ENCODE measurements at places on chromosomes 6 and 20.

DNA sequence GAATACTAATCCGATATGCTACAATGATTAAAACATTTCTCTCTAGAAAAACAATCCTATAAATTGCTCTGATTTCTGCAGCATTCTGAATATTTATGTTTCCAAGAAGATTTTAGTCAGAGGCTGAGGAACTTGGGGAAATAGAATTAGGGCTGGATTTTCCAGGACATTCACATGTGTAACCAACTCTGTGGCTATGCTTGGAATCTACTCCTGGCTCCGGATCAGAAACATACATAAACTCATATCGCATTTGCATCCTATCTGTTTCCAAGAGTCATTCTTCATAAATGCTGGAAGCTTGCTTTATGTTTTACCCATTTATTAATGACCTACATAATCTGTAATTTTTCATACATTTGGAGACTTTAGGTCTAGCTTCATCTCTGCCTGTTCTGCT is 459.9 kb upstream of the MARCKS start:
- no peak for DNase-seq

- DNase-seq: no peak
Observed at GRCh38 chr20:36330091-36330490, 24.0 kb downstream of the DLGAP4 start.

DNA sequence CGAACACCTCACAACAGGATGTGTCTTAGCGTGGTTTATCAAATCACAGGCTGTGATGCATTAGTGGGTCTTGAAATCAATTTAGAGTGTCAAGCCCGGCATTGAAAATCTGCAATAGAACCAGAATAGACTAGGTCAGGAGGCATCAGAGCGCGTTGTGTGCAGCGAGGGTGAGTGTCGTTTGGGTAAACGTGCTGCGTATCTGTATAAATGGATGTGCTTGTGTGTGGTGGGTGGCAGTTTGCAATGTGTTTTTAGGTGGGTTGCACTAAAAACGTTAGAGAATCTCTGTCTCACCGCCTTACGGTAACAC is 121.0 kb upstream of the SULF2 start:
- no peak for DNase-seq

GRCh38 chr6:3718407-3718806 is 33.1 kb downstream of the PXDC1 start:
- no peak for DNase-seq

DNA sequence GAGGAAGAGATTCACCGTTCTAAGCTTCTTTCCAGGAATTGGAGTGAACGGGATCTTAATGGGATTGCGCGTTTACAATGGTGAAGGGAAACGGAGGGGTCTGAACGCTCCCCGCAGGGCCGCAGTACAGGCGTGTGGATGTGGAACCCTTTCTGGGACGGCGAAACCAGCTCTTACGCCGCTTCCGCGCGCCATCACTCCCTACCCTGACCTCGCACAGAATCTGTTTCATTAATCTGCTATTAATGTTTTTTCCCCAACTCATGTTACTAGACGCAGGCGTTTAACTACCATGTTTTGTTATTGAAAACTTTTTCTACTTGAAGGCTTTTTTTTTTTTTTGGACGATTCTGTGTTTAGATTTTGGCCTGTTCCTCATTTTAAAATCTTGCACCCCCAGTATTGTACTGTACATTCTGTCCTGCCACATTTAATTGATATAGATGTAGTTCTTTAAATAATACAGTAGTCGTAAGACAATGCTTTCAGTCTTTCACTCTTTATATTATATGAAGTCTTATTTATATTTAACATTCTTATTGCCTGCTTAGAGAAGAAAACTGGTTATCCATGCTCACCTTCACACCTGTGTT is 696 bp upstream of the SUPT3H start:
- DNase-seq: no peak

DNA sequence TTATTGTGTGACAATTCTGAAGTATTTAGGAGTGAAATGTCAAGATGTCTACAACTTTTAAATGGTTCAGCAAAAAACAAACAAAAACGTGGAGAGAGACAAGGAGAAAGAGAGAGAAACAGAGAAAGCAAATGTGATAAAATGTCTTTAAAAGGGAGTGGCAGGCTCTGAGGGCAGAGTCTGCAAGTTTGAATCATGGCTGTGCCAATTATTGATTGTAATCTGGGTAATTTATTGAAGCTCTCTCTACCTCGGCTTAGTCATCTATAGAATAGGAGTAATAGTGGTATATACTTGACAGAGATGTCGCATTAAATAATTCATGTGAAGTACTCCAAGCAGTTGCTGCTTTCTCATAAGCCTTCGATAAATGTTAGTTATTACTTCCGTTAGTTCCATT is 61.3 kb upstream of the ARID1B start:
- DNase-seq: no peak

DNA sequence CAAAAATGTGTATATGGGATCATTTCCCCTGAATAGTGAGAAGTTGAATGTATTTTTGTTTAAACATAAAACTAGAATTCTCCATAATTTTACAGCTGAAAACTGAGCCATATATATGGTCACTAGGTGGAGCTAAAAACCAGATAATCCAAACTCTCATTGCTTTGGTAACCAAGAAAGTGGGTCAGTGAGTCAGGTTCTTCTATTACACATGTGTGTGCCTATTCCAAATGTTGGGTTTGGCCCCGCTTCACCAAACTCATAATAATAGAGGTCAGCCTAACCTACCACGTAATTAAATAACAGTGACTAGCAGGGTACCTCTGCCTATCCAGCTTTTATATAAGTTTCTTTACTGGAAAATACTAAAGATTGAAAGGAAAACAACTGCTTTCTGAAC is 19.3 kb upstream of the RNGTT start:
- DNase-seq: peak; percentile 80

DNA sequence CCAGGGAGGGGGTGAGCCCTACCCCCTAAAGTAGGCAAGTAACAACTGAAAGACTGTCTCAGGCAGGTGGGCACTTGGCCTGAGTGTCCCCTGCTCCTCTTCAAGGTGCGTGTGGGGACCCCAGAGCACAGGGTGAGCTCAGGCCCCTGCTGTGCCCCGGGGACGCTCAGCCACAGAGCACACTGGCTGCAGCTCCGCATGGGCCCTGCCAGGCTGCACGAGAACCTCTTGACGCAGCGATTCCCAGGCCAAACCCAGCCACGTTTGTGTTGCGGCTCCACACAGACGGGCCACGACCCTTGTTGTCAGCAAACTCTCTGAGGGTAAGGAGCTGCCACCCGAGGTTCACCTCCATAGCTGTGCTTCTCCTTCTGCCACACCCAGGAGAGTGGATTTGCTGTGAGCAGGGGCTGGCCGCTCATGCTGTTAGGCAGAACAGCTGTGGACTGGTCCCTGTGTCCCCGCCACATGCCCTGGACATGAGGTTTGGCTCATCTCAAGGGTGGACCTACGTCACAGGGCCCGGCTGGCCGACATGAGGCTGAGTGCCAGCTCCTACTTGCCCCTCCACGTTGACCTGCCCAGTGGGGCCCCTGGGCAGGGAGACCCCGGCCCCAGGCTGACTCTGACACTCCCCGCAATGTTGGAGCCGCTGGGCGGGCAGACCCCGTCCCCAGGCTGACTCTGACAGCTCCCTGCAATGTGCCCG is 29.7 kb upstream of the GATA5 start:
- DNase-seq: no peak

- peak; percentile 71 for DNase-seq
Observed at GRCh38 chr6:128327890-128328289, 192.5 kb downstream of the PTPRK start.

GRCh38 chr6:117496383-117496990 is 14.0 kb downstream of the DCBLD1 start:
- DNase-seq: no peak

GRCh38 chr6:150409576-150410066 is 40.8 kb downstream of the IYD start:
- peak; percentile 91 for DNase-seq

GRCh38 chr6:152978058-152978457 is 4.8 kb downstream of the FBXO5 start:
- DNase-seq: no peak

GRCh38 chr20:22408521-22409402 is 175.6 kb downstream of the FOXA2 start:
- no peak for DNase-seq

- no peak for DNase-seq
Observed at GRCh38 chr6:21500314-21501020, 93.1 kb upstream of the SOX4 start.

DNA sequence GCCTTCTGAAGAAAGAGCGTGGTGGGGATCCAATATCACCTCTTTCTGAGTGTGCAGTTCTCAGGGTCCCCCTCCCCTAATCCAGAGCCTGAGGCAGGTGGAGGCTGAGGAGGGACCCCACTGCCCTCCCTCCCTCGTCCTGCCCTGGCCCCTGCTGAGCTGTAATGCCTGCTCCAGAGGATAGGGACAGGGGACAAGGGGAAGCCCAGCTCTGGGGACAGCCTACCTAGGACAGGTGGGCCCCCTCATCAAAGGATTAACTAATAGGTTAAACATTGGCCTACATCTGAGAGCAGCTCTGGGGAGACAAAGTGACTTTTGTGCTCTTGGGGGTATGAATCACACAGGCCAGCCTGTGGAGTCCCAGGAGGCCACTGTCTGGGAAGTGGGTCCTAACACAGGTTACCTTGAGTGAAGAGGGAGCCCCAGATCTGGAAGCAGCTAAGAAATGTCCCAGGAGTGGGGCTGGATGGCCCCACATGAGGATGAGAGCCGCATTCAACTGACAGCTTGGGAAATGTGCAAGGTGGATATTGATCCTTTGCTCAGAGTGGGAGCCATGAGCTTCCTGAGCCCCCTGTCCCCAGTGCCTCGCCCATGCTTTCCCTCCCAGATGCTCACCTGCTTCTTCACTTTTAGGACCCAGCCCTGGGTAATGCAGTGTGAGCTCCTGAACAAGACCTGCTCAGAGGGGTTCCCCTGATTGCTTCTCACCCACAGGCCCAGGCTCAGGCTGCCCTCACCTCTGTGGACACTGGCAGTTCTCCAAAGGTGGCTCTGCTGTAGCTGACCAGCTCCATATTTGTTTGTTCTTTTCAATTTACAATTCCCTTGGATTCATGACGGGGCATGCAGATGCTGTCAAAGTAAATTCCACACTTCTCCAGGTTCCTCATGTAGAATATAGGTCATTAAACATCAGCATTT is 17.8 kb upstream of the CST9L start:
- DNase-seq: no peak
